ENCODE measurements at places on chromosomes 12 and 14.

GRCh38 chr14:23053426-23053825 is 3.9 kb downstream of the CDH24 start:
- no peak for DNase-seq

DNA sequence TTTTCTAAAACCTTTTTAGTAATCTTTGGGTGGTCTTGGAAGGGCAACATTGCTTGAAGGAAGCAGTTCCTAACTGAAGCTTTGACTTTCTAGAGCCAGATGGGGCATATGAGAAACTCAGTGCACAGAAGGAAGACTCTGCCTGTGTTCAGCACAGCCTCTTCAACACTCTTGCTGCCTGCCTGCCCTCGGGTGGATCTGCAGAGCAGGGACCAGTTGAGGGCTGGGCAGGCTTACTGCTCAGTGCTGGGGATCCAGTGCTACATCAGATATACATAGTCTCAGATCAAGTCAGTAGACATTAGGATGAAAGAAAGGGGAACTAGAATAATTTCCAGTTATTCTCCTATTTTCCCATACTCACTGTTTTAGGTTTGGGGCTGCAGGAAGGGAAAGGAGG is 29.5 kb upstream of the TMX1 start:
- no peak for DNase-seq

GRCh38 chr12:128534906-128535305 is 267.9 kb downstream of the TMEM132C start:
- no peak for DNase-seq

- DNase-seq: no peak
These were observed 7.6 kb upstream of the CDC42BPB start for GRCh38 chr14:103064978-103065377.

DNA sequence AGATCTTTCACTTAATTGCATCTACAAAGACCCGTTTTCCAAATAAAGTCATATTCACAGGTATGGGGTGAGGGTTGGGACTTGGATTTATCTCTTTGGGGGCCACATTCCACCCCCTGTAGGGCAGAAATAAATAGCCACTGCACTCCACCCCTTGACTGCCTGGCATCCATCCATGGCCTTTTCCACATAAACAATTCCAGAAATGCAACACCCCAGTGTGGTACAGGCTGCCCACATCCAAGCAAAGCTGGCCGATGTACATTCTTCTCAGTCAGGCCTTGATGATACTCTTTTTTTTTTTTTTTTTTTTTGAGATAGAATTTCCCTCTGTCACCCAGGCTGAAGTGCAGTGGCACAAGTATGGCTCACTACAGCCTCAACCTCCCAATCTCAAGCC is 12.9 kb downstream of the DGLUCY start:
- no peak for DNase-seq

DNA sequence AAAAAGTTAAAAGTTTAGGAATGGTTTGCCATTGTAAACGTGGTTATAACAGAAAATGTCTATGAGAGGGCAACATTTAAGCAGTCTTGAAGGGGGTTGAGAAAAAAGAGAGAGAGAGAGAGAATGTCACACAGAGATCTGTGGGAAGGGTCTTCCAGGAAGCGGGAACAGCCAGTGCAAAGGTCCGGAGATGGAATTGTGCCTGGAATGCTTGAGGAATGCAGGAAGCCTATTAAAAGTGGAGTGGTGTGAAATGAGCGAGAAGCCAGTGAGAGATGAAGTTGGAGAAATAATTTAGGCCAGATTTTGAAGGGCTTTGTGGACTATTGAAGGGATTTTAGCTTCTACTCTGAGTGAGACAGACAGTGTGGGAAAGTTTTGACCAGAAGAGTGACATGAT is 406.8 kb upstream of the TBX3 start:
- no peak for DNase-seq

GRCh38 chr14:68124050-68124449 is 304.5 kb downstream of the RAD51B start:
- DNase-seq: no peak

DNA sequence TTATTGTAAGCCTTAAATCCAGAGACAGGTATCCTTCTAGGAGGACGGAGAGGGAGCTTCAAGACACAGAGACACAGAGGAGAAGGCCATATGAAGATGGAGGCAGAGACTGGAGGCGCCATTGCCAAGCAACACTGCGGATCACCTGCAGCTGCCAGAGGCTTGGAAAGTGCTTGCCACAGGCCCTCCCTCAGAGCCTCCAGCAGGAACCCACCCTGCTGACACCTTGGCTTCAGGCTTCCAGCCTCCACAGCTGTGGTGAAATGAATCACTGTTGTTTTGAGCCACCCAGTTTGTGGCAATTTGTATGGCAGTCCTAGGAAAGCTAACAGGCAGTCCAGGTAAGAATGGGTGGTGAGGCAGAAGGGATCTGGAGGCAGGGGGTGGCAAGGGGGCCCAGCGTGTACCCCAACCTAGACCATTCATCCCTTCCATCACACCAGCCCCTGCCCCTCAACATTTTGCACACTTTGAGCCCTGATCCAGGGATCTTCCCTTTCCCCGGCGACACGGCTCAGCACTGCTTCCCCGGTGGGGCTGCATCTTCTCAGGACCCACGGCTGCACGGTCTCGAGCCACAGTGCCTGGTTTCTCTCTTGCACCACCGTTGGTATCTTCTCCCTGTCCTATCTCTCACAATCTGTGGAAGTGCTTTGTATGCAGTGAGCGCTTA is 22.3 kb upstream of the BCDIN3D start:
- DNase-seq: no peak

DNA sequence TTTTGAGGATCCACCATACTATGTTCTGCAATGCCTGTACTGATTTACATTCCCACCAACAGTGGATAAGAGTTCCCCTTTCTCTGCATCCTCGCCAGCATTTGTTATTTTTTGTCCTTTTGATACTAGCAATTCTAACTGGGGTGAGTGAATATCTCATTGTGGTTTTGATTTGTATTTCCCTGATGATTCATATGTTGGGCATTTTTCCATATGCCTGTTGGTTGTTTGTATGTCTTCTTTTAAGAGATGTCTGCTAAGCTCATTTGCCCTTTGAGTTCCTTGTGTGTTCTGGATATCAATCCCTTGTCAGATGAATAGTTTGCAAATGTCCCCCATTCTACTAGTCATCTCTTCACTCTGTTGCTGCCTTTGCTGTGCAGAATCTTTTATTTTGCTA is 49.0 kb upstream of the MSRB3 start:
- DNase-seq: peak; percentile 18

GRCh38 chr12:6567112-6567670 is 900 bp downstream of the NOP2 start:
- DNase-seq: no peak

DNA sequence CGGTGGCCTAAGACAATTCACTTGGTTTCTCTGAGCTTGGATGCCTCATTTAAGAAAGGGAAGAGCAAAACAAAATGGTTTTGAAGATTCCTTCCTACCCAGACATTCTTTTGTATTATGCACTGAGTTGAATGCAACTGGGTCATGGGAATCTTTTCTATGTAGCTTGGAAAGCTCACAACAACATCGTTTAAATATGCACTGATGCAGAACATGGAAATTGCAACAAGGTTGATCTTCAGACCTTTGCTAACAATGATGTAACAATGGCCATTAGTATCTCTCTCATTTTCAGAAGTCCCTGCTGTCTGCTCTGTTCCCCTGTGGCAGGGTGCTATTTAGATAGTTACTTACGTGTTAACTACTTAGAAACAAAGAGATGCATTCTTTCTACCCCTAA is 30.1 kb upstream of the IGF1 start:
- no peak for DNase-seq

DNA sequence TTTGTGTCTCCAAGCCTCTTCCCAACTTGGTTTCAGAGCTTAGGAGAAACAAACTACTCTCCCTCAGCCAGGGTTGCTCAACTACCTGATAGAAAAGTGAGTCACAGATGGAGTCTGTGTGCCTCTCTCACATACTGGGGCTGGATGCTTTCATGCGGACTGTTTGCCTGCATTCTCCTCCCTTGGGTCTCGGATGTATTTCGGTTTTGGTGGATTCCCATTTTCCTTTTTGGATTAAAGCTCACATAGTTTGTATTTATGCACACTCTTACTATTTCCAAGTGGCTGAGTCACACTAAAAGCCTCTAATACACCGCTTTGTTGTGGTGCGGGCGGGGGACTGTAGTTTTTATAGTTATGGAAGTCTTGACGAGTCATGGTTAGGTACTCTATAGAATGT is 505.4 kb downstream of the LRFN5 start:
- DNase-seq: no peak

DNA sequence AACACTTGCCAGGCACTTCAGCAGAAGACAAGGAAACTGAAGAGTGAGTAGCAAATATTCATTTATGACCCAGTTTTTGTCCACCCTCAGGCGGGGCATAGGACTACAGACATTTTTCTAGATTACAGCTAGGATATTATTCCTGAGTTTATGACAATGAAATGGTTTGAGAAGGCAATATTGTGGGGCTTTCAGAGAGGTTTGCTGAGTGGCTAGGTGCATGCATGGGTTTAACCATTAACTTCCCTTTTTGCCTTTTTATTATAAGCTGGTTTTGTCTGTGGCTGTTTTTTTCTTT is 104.0 kb upstream of the BCAT1 start:
- no peak for DNase-seq

DNA sequence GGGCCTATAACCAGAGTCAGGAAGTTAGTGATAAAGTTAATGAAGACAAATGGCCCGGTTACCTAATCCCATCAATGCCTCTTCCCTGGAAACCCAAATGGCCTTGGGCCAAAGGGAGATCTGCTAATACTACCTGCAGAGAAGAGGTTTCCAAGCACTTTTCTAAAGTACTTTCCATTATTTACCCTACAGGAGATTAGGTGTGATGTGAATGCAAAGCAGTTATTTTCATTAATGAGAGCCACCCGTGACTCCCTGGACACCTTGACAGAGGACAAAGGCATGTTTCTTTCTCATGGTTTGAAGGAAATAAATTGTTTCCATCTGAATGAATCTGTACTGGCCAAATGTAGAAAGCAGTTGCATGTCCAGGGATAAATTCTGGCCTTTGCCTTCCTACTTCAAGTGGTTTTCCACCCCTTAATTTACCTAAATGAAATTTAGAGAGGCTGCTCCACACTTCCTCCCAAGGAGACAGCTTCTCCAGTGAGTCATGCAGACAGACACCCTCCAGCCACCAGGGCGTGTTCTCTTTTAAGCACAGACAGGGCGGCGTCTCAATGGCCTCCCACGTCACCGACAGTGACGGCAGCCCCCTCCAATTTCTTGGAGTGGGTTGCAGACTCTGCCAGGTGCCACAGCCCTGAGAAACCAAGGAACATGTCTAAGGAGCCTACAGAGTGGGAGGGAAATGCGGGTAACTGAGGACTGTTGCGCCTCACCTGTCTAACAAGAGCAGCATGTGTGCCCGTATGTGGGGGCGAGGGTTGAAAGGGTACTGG is 43.9 kb upstream of the GNPNAT1 start:
- no peak for DNase-seq

DNA sequence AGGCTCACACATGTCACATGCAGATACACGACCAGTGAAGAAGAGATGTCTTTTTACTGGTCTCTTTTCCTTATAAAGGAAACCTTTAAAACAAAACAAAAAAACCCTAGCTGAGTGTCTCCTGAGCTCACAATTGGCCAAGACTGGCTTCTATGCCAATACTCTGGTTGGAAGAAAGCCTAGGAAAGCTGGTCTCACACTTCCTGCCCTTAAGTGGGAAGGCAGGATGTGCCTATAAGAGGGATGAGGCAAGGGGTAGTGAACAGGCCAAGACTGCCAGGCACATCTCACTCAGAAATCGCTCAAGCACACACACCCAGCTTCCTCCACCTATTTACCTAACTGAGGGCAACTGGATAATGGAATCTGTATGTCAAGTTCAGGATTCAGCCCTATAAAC is 50.0 kb downstream of the SOCS2 start:
- no peak for DNase-seq

- no peak for DNase-seq
These were observed 218.1 kb upstream of the HMGA2 start for GRCh38 chr12:65606008-65606766.

Data from AG04450 (cell line).